Fibroblast of skin of right quadriceps (primary cell): ENCODE measurements at places on chromosomes 2 and 18.
A peak's percentile ranks its signal among the peaks of the same experiment; 100 is the strongest.

- DNase-seq = no peak
Measured at GRCh38 chr2:60219536-60219935, 333.9 kb downstream of the BCL11A start.

- DNase-seq = no peak
Measured at GRCh38 chr2:226308323-226308680, 491.3 kb downstream of the IRS1 start.

- peak; percentile 75 for DNase-seq
Measured at GRCh38 chr2:79717364-79718007, 204.6 kb downstream of the CTNNA2 start.

- peak; percentile 31 for DNase-seq
Measured at GRCh38 chr2:196105951-196106350, 37.3 kb upstream of the DNAH7 start.

DNA sequence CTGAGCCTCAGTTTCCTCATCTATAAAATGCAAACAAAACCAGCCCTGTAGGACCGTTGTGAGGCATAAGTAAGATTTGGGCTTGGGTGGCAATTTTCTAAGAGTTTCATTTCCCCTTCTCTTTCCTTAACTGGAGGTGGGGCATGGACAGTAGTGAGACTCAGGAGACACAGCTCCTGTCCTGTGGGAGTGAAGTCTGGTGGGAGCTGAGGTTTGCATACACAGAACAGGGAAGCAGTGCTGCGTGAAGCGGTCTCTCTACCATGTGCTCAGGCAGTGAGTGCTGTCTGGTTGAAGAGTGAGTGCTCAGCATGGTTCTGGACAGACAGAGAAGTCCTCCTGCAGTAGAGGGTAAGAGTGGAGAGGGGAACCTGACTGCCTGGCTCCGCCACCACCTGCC lies 62.3 kb upstream of the MCFD2 start:
- DNase-seq = no peak

GRCh38 chr2:142754182-142754581 lies 123.3 kb upstream of the KYNU start:
- no peak for DNase-seq

- no peak for DNase-seq
Measured at GRCh38 chr2:161556440-161556839, 67.8 kb upstream of the SLC4A10 start.

- DNase-seq = peak; percentile 73
Measured at GRCh38 chr18:9025091-9025838, 77.2 kb upstream of the NDUFV2 start.

- DNase-seq = no peak
Measured at GRCh38 chr18:56115071-56116015, 523.0 kb downstream of the TXNL1 start.
